ENCODE measurements at places on chromosomes 13 and 19.

DNA sequence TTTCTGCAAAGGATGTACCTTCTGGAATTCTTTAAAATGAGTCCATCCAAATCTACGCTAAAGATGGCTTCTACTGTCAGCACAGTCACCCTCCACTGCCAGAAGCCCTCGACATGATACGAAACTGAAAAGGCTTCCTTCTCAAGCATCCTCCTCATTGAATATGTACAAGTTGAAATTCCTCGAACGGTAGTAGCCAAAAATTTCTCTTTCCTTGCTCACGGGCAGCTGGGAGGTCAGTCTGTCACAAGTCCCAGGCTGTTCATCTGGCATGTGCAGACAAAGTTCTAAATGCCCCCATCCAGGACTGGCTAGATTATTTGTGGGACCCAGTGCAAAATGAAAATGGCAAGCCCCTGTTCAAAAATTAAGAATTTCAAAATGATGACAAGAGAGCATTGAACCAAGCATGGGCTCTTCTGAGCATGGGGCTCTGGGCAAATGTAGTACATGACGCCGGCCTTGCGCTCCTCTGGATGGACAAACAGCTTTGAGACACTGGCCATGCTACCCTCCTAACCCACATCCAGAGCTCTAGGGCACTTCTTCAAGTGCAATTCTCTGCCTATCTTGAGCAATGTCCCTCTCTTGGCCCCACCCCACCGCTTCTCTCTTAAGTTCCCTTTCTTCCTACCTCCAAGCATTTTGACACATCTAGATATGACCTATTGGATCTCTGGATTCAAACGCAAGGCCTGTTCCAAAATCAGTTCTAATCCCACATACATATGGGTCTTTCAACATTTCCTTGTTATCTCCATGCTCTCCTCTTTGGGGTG is 78.9 kb upstream of the FLT1 start:
- no peak for DNase-seq

- DNase-seq, result no peak
Measured at GRCh38 chr13:94713561-94714182, 1.3 kb upstream of the SOX21 start.

DNA sequence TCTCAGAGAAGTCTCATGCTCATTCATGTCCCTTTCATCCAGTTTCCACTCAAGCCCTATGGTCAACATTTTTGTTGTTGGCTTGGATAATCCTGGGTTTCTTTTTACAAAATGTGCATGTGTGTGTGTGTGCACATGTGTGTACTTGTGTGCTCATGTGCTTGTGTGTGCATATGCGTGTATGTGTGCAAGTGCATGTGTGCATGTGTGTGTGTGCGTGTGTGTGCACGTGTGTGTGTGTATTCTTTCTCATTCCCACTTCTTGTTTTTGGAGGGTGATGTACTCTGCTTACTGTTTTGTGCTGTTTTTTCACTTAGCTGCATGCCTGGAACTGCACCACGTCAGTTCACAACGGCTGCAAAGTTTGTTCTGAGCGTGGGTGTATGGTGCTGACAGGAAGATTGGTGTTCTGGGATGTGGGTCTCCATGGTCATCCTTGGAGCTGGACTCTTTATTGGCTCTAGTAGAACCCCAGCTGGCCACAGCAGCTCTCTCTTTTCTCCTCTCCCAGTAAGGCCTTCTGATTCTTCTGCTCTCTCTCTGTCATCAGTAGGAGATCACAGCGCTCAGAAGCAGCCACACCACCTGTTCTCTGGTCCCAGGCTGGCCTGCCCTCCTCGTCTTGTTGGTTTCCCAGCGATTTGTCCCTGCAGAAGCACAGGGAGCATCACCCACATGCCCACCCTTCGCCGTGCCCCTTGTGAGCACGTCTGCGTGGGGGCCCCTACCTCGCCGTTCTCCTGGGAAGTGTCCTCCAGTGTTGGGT is 60.8 kb downstream of the SOX1 start:
- DNase-seq, result no peak

- no peak for DNase-seq
Measured at GRCh38 chr19:14779151-14779550, 791 bp upstream of the ADGRE2 start.

DNA sequence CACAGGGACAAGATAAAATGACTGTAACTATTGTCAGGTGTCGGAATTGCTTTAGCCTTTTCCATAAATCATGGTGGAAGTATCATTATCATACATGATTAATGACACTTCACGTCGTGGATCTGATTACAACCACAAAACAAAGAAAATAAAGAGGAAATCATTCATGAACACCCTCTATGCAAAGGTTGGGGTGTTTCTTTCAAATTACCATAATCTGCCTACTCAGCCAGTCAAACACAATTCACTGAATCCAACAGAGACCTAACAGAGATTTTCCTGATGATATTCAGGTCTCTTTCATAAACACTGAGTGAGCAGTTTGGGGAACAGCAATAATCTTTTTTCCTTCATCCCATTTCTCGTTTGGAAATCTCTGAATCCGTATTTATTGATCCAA is 625.6 kb downstream of the DCT start:
- no peak for DNase-seq

GRCh38 chr13:80334597-80335260 is 6.2 kb downstream of the SPRY2 start:
- DNase-seq, result no peak

DNA sequence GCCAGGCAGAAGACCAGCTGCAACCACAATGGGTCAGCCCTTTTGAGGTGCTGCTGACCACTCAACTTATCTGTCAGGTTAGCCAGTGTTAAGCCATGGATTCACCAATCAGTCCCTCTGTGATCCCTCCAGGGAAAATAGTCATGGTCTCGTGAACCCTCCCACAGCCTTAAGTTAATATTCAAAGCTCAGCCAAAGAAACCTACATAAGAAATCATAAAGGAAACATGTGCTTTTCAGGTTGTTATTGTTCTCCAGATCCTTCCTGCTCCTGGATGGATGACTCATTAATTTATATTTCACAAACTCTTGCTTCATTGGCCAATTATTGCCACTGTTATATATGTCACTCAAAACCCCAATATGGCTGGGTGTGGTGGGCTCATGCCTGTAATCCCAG is 161.9 kb downstream of the B3GLCT start:
- DNase-seq, result no peak

- no peak for DNase-seq
Measured at GRCh38 chr13:109764470-109765291, 21.7 kb downstream of the IRS2 start.

GRCh38 chr19:58451358-58452101 is at the start of gene ZNF324B:
Gene ZNF324B (plus strand): TSS chr19:58451622. CDS start chr19:58453702, 2,080 bp downstream.
- DNase-seq, result peak; percentile 91

DNA sequence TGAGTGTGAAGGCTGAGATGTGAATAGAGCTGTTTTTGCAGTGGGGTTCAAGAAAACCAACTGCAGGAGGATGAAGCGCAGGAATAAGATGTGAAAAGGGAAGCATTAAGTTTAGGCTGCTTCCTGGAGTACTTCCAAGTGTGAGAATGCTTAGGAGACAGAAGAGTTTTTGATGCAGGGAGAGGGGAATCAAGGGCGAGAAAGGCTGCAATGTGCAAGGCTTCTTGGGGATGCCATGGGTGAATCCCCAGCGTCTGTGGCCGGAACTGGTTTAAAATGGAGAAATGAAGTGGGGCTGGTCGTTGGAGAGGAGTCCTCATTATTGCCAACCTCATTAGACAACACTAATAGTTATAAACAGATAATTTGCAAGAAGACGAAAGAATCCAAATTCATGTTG is 764.9 kb downstream of the LIG4 start:
- DNase-seq, result no peak

GRCh38 chr19:38082256-38083118 is 141.5 kb downstream of the DPF1 start:
- DNase-seq, result no peak

- DNase-seq, result no peak
Measured at GRCh38 chr13:71624653-71625600, 242.1 kb downstream of the DACH1 start.

- no peak for DNase-seq
Measured at GRCh38 chr13:100513987-100514670, 74.5 kb downstream of the GGACT start.

GRCh38 chr19:50975766-50976165 is 6.4 kb upstream of the KLK6 start:
- DNase-seq, result no peak

DNA sequence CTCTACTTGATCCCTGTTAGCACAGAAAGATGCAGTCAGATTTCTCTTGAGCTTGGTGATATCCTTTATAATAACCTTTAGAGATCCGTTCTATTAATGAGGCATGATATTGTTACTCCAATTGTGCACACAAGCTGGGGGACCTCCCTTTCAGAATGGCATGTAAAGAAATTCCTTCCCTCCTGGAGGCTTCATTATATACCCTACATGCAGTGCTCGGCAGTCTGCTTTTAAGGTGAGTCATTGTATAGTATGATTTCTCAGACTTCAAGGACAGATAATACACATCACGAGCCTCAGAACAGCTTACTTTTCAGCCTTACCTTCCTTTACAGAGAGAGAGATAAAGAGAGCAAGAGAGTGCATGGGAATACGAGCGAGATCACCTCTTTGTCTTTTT is 261.3 kb downstream of the ATP8A2 start:
- DNase-seq, result no peak

DNA sequence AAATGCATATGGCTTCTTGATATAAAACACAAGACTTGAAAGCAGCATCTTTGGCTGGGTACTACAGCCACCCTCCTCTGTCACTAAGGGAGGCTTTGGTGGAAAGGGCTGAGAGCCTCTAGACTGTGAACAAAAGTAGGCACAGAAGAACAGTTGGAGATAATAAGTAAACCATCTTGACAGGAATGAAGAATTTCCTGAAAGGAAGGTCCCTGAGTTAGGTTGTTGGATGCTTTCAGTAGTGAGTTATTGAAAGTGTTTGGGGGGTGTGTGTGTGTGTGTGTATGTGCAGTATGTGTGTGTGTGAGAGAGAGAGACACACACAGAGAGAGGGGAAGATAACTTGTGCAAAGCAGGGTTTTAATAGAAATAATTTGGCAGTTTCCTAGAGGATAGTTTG is 38.2 kb downstream of the ALOX5AP start:
- no peak for DNase-seq

- DNase-seq, result no peak
Measured at GRCh38 chr19:398719-399118, 10.2 kb downstream of the C2CD4C start.

GRCh38 chr13:28181413-28181812 is 43.1 kb downstream of the PAN3 start:
- no peak for DNase-seq

GRCh38 chr19:6753178-6754031 is 13.8 kb downstream of the SH2D3A start:
- DNase-seq, result peak; percentile 42

DNA sequence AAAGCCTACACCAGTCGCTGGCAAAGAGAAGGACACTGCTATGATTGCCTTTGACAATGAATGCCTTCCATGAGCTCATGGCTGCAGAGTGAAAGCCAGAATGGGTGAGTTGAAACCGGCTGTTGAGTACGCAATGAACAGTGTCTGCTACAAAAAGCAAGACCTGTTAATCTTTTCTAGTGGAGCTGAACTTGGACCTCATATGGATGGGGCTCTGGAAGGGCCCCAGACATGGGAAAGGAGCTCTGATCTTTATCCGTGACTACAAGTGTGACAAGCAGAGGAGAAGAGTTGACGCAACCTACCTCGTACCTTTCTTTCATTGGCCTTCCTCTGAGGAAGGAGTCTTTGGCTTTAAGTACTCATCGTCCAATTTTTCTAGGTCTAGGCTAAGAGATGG is 67.1 kb upstream of the TSC22D1 start:
- no peak for DNase-seq

GRCh38 chr19:50020481-50020880 is 4.7 kb downstream of the VRK3 start:
- no peak for DNase-seq

- no peak for DNase-seq
Measured at GRCh38 chr13:61138857-61139256, 276.8 kb downstream of the PCDH20 start.
